ENCODE measurements at places on chromosomes 2 and 18.

DNA sequence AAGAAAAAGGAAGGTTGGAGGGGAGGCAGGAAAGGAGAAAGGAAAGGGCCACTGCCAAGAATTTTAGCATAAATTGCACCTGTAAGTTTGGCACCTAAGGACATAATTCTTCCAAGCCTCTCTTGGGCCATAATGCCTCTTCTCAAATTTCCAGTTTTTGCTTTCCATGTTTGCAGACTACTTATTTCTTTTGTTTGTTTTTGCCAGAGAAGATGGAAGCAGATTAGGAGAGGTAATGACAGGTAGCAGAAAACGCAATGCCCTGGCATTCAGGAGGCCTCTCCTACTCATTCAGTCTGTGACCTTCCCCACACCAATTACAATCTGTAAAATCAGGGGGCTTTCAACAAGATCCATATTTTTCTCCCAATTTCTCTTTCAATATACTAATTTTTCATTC lies 56.8 kb downstream of the MRPL33 start:
- no peak for DNase-seq

- no peak for DNase-seq
Observed at GRCh38 chr2:191036363-191036762, 22.4 kb upstream of the STAT1 start.

- no peak for DNase-seq
Observed at GRCh38 chr18:3332376-3332775, 70.4 kb downstream of the MYL12B start.

DNA sequence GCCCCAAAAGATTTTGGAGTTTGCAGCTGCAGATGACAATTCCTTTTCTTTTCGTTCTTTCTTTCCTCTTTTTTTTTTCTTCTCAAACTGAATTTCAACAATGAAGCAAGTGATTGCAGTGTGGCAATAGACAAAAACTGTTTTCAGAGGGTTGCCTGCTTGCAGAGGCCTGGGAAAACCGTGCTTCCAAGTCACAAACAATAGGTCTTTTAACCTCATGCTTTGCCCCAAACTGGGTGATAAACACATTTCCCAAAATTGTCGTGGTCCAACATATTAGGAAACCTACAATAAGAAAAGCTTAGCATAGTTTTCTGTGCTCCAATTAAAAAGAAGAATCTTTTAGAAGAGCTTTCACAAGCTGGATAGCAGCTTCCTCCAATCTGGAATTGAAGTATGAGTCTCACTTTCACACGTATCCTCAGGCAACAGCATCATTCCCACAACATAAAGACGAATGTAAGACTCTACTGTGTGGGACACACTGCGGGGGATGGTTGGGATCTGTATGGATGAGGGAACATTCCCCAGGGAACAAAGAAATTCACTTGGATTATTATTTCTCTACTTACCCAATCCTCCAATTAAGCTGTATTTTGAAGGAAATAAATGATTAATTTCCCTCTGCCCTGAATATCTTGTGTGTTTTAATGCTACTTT lies 656.1 kb downstream of the RNF144A start:
- DNase-seq: no peak

DNA sequence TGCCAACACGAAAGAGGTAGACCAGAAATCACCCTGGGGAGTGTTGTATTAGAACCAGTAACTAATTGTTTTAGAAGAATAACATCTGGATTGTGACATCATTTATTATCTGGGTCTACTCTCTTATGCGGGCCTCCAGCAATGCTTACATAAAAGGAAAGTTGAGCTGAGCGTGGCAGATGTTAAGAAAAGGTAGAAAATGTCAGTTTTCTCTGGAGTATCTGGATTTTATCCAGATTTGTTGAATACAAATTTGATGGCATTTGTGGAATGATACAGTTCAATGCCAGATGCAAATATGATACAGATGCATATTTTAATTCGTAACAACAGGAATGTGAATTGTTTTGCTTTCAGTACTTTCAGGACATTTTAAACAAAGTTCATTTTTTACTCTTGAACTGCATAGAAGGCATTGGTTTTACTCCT lies 90.3 kb downstream of the PRPF40A start:
- no peak for DNase-seq

DNA sequence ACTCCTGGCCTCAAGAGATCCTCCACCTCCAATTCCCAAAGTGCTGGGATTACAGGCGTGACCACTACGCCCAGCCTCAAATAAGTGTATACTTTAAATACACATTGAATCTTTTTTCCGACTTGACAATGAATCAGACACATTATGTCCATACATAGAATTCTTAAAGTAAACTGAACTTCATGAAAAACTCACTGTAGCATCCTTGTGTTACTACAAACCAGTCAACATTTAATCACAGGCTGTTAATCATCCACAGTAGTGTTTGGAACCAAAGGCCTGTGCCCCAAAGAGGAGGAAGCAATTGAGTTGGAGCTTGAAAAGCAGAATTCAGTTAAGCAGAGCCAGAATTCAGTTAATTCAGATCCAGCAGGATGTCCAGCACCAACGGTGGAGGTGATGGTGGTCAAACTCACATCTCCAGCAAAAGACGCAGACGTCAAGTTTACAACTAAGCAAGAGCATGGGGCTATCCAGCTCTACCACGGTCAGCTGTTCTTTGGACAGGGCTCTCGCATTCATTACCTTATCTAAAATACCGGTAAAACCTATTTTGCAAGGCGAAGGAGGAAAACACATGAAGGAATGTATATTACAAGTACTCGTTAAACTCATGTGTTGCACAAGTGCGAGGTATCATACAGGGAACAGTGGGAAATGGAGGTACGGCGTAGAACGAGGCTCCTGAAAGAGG lies 1.2 kb downstream of the SLC39A6 start:
- no peak for DNase-seq

DNA sequence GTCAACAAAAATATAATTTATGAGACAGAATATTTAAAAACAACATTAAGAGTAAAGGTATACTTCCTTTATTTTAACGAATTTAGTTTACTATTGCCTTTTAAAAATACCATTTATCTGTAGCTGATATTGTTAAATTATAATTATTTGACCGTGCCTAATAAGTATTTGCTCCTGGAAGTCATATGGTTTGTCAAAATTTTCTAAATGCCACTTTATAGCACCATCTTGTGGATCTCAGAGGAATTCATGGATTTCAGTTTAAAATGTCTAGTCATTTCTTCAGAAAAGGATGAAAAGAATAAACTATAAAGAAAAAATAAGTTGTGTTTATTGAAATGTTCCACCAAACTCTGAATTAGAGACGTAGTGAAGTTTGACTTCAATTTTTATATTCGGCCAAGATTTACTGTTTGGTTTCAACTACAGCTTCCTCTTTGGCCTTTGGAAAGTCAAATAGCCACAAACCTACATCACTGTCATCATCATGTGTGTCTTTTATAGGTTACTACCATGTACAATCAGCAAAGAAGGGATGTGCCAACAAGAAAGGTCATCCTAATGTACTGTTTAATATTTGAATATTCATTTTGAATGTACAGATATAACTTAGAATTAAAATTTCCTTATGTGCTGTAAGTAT lies 10.3 kb upstream of the FTCDNL1 start:
- no peak for DNase-seq

- DNase-seq: no peak
Observed at GRCh38 chr2:30705711-30706533, 101.3 kb downstream of the CAPN13 start.

- no peak for DNase-seq
Observed at GRCh38 chr2:11330457-11331142, 13.8 kb downstream of the ROCK2 start.

GRCh38 chr2:23569761-23570365 lies 184.9 kb downstream of the KLHL29 start:
- no peak for DNase-seq

DNA sequence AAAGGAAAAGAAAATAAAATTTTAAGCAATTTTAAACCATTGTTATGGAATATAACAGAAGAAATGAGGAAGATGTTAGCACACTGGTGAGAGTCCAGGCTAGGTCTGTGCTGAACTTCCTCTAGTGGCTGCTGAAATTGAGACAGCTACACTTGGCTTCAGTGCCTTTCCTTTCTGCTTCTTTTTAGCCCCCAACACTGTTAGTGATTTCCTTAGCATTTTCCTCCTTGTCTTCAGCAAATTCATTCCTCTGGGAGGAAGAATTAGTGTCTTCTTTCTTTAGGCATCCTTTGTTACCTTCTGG lies 47.6 kb downstream of the ITGAV start:
- no peak for DNase-seq

- DNase-seq: no peak
Observed at GRCh38 chr2:232393556-232393955, 13.1 kb upstream of the ALPG start.

GRCh38 chr2:220781622-220782241 lies 790.4 kb downstream of the EPHA4 start:
- DNase-seq: no peak

- peak; percentile 9 for DNase-seq
Observed at GRCh38 chr18:961644-962355, 57.1 kb downstream of the ADCYAP1 start.

DNA sequence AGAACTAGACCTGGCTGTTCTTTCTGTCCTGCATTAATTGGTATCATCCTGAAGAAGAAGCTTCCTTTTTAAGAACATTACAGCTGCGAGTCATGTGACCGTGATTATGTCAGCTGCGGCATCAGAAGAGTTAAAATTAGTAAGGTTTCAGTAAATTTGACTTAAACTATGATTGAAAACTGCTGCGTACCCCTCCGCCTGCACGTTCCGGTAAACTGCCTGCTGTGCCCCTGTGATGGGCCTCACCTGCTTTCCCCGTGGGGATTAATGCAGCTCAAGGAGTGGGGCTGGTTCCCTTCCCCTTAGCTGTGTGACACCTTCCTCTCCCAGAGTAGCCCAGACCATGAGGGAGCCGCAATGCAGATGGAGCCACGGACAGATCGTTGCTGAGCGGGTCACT lies 36.1 kb upstream of the MYO3B start:
- no peak for DNase-seq

GRCh38 chr18:23181547-23181946 lies 46.3 kb downstream of the CABLES1 start:
- DNase-seq: no peak

GRCh38 chr2:234289834-234290590 lies 206.9 kb downstream of the ARL4C start:
- peak; percentile 55 for DNase-seq

- no peak for DNase-seq
Observed at GRCh38 chr18:49728542-49728941, 84.8 kb downstream of the ACAA2 start.

DNA sequence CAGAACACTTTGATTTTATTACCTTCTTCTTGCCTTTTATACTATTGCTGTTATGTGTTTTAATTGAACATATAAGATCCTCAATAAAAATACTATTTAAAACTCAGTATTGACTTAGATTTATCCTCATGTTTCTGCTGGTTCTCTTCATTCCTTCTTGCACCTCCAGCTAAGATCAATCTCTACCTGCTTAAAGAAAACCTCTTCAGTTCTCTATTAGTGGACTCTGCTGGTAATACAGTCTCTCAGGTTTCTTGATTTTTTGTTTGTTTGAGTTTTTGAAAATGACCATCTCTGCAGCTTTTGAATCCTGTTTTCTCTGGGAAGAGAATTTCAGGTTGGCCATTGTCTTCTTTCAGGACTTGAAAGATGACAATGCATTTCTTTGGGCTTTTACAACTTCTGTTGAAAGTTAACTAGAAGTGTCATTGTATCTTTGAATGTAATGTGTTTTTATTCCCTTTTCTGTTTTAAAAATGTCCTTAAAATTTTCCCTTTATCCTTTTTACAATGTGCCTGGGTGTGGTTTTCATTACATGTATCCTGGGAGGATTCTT lies 29.8 kb upstream of the TMEM131 start:
- DNase-seq: no peak

- DNase-seq: no peak
Observed at GRCh38 chr2:237904831-237905599, 45.6 kb downstream of the RAMP1 start.

DNA sequence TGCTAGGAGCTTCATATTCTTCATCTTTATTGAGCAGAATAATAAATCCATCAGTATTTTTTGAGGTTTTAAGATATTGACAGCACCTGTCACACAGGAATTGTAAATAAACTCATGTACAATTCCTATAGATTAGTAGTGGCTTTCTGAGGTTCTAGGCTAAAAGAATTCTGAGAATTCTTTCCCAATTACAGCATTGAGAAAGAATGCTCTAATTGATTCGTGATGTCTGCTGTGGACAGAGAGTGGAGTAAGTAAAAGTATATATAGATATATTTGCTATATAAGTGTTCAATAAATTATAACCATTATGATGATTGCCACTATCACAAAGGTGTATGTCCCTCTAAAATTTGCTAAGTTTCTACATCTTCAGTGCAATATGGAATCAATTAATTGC lies 186.5 kb upstream of the NRP2 start:
- no peak for DNase-seq

GRCh38 chr2:40120026-40120425 lies 331.9 kb downstream of the SLC8A1 start:
- no peak for DNase-seq

DNA sequence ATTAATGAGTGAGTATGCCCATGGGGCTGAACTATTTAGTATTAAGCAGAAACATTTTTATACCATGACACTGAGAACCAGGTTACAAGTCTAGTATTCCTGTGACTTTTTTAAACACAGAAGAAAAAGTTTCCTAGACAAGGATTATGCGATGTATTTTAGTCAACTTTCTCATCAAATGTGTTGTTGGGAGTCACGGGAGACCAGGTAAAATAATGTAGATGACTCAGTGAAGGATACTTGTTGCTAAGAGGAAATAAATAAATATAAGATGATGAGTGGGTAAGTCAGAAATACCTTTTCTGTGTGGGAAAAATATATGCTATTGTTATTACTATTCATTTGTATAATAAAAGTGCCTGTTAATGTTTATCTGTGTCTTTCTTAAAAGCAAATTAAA lies 23.4 kb downstream of the MBD5 start:
- no peak for DNase-seq

- DNase-seq: peak; percentile 2
Observed at GRCh38 chr18:21134895-21135294, 23.3 kb upstream of the ROCK1 start.

DNA sequence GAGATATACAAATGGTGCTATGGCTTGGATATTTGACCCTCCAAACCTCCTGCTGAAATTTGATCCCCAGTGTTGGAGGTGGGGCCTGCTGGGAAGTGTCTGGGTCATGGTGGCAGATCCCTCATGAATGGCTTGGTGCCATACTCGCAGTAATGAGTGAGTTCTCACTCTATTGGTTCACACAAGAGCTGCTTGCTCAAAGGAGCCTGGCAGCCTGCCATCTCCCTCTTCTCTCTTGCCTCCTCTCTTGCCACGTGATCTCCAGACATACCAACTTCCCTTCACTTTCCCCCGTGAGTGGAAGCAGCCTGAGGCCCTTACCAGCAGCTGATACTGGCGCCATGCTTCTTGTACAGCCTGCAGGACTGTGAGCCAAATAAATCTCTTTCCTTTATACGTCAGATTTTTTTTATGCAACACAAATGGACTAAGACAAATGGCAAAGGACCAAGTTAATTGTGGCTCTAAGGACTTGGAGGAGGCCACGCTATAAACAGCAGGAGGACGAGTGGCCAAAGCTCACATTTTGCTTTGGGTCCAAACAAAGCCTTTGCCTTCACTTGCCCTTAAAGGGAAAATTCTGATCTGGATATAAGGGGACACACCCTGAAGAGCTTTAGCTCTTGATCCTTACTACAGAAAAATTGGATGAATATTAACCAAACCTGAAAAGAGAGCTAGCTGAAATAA lies 214.7 kb downstream of the SS18 start:
- no peak for DNase-seq

GRCh38 chr18:55395799-55396198 lies 192.2 kb downstream of the TCF4 start:
- no peak for DNase-seq

Measured in stimulated activated CD4-positive, alpha-beta T cell treated with anti-CD3 and anti-CD28 coated beads, Interleukin-4, amount 100 ng/mL, for 4 hours (primary cell).